ENCODE measurements at places on chromosomes 12 and 14.

DNA sequence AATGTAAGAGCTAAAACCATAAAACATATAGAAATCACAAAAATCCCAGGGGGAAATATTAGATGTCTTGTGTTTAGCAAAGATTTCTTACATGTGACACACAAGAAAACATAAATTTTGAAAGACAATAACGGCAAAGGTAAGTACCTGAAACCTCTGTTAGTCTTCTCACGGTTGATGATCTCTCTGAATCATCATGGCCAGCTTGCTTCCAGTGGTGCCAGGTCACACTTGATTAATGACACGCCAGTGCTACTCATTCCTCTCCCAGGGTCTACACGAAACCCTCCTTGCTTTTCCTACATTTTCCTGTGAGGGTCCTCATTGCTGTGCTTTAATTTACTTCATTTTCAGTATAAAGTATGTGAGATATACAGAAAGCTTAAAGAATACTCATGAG lies 114.4 kb upstream of the PARP11 start:
- no peak for DNase-seq

- no peak for DNase-seq
Observed at GRCh38 chr12:47267571-47267970, 187.8 kb upstream of the AMIGO2 start.

GRCh38 chr12:101854747-101855146 lies 22.6 kb upstream of the DRAM1 start:
- no peak for DNase-seq

- DNase-seq = no peak
Observed at GRCh38 chr12:109540526-109541412, 32.5 kb downstream of the MMAB start.

GRCh38 chr14:48723841-48724495 lies 862.2 kb downstream of the RPS29 start:
- DNase-seq = no peak

DNA sequence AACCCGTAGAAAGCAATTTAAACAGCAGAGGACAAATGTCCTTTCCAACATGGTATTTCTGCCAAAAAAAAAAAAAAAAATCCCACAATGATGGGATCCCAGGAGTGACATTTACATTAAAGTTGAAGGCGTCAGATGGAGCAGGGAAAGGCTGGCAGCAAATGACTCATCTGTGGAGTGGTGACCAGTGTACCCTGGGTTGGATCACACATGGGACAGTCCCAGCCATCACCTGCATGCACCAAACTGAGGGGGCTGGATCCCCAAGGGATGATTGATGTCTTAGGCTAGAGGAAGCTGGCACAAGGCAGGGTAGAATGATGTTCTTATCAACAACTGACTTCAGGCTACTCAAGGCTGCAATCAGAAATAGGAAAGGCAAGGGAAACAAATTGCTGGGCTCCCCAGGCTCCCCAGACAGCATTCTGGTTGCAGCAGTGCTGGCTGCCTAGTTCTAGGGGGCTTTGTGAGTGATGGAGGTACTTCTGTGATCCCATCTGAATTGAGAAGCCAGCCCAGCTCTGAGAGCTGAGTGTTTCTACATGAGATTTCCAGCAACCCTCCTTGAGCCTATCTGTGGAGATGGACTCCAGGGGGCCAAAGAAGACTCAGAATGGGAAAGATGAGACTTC lies 117.9 kb downstream of the DPF3 start:
- DNase-seq = no peak

DNA sequence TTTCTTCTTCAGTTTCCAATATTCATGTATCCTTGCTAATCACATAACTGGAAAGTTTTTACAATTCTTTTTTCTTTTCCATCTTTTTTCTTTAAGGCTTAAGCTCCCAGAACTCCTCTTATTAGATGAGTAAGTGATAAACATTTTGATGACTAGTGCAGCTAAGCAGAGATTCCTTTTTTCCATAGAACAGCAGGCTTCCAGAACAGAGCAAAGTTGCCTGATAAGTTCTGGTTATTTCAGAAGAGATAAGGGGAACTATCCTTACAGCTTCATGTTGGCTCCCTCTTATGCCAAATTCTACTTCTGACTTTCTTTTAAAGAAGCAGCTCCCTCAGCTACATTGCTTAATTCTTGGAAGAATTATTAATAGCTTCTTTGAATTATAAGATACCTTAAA lies 194.7 kb upstream of the FAR2 start:
- DNase-seq = no peak

DNA sequence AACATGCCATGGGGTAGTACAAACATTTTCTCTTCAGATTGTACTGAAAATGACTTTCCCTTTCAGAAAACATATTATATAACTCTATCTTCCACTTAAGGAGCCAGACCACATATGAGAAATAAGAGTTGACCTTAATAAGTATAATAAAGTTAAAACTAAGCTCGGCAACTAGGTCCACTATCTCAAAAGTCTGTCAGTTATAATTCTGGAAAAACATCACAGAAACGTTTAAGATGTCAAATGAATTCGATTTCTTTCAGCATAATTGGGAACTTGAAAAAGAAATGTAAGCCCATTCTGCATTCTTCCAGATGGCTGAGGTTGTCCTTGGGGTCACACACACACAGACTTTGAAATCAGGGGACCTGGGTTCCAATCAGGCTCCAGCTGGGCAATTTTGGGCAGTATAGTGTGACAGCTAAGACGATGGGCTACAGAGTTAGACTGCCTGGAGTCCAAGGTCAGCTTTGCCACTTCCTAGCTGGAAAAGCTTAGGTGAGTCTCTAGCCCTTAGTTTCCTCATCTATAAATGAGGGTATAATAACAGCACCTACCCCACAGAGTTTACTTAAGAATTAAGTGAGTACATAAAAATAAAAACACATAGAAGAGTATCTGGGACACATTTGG lies 75.6 kb downstream of the PPP2R5E start:
- no peak for DNase-seq

GRCh38 chr14:59282378-59282765 lies 93.9 kb downstream of the DAAM1 start:
- DNase-seq = no peak

GRCh38 chr12:131850856-131851559 lies 22.8 kb downstream of the MMP17 start:
- no peak for DNase-seq

- DNase-seq = no peak
Observed at GRCh38 chr12:124379938-124380754, 85.3 kb downstream of the RFLNA start.

DNA sequence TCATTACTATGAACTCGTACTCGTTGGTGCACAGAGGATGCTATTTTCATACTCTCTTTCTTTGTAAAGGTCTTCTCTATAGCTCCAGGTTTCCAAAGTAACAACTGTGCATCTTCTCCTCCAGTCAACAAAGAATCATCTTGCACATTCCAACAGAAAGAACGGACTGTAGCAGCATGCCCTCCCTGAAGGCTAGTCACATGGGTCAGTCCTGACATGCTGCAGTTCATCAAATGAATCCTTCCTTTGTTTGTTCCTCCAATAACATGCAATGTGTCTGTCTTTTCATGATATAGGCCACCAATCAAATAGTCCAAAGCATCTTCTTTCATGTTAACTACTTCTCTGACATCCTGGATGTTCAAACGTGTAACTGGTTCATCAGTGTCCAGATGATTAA lies 42.9 kb downstream of the WDR89 start:
- no peak for DNase-seq

DNA sequence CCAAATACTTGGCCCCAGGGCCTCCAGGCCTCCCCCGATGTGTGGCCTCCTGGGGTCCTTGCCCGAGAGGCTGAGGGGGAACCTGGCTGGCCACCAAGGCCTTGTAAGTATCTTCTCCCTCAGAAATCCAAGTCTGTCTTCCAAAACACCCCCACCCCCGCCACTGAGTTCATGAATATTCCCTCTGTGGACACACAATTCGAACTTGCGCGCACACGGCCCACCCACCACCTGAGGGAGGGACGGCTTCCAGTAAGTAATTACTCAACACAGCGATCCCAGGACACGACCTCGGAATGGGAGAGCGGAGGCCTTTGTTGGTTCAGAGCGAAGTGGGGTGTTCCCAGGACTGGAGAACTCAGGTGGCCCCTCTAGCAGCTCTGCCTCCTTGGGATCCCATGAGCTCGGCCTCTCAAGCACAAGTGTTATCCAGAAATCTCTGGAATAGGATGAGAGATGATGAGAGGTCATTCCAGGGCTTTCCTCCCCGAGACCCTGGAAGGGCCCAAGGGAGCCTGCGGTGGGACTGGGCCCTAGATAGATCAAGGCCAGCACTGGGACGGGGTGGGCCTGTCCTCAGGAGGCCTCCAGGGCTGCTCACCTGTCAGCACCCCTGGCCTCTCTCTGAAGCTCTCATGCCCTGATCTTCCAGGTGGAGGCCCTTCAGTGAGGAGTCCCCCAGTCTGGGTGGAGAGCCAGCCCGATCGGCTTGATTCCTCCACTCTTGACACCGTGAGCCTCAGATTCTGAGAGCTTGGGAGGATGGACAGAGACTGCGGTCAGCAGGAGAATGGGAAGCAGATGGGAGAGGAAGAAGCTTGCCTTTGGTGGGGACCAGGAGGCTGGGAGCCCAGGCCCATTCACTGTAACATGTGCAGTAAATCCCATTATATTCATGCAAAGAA lies 219.0 kb upstream of the RTL1 start:
- DNase-seq = peak; percentile 4

DNA sequence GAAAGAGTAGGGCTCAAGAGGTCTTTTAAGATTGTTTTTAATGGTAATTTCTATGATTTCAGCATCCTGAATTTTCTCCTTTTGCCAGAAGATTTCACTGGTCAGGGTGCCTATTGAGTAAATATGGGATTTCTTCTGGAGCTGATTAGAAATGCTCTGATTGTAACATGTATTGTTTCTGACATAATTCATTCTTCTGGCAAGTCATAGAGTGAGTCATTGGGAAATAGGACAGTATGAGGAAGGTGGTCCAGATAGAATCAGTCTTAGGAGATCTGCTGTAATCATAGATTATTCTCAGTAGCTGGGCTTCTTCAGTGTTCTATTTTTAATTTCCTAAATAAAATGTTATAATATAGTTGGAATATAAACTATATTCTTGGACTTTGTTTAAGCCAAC lies 182.0 kb upstream of the NAV3 start:
- no peak for DNase-seq

GRCh38 chr12:58026897-58027891 lies 85.8 kb downstream of the ATP23 start:
- no peak for DNase-seq

- DNase-seq = no peak
Observed at GRCh38 chr12:49345051-49345824, 1.4 kb upstream of the DNAJC22 start.

- DNase-seq = no peak
Observed at GRCh38 chr14:102667703-102668102, 75.3 kb downstream of the RCOR1 start.

DNA sequence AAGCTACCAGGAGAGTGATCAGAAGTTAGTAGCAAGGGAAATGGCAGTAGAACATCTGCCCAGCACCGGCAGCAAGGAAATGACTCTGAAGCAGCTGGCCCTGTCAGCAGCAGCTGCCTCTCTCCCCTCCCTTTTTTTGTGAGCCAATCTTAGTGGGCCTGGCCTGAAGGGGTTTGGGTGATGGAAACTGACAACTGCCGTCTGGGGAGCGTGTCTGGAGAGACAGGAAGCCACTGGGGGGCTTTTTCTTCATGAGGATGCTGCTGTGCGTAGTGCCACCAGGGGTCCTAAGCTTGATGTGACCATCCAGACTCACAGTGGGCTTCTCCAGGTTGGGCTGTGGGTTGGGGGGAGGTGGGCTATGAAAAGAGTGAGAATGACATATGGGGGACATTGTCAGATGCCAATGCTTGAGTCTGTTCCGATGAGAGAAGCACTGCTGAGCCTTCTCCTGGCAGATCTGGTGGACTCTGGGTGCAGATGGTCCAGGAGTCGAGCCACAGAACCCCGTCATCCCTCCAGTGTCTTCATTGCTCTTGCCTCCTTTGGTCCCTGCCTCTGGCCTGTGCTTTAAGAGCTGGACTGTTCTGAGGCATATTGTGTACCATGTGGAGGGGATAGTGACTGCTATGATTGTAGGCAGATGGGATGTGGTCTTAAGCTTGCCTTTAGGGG lies 87.6 kb upstream of the HIF1A start:
- no peak for DNase-seq
